Aorta (tissue), 5 donors: ENCODE measurements at places on chromosomes 16 and 17. TPM values are rescaled to one million over a fixed set of nuclear protein-coding genes. Genes with fewer than 3 reads are reported as not detected.
A peak's percentile ranks its signal among the peaks of the same experiment; 100 is the strongest.

The CBX8 gene
- 6.2 TPM for total RNA-seq

The MYLK3 gene
- total RNA-seq: 0.54 TPM

The TLCD2 gene
- total RNA-seq: 10.0 TPM

The CTRB1 gene
- total RNA-seq: 3.4 TPM

GRCh38 chr17:42118545-42118944 is 2.6 kb downstream of the KAT2A start:
- DNase-seq: no peak

DNA sequence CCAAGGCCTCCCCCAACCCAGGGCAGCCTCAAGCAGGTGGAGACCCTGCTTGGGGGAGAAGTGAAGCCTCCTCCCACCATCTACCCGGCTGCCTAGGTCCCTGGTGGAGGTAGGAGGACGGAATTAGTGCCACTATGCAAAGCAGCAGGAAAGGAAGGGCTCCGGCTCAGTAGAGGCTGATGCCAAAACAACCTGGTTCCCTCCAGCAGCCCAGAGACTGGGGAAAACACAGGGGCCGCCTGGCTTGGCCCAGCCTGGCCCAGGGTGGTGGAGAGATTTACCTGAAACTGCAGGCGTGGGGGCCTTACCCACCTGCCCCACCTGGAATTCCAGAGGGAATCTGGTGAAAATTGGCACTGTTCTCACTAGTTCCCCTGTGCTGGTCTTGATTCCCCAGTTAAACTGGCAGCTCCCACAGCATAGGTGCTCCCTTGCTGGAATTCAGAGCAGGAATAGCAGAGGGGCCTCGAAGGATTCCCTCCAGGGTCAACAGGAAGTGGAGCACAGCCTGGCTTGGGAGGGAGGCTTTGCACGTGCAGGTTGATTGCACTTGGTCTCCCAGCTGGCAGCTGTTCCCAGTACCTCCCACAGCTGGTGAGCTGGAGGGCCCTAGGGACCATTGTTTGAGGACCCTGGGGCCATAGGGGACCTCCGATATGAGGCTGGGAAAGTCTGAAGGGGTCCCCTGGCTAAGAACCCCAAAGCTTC is 4.5 kb downstream of the CD79B start:
- no peak for DNase-seq

DNA sequence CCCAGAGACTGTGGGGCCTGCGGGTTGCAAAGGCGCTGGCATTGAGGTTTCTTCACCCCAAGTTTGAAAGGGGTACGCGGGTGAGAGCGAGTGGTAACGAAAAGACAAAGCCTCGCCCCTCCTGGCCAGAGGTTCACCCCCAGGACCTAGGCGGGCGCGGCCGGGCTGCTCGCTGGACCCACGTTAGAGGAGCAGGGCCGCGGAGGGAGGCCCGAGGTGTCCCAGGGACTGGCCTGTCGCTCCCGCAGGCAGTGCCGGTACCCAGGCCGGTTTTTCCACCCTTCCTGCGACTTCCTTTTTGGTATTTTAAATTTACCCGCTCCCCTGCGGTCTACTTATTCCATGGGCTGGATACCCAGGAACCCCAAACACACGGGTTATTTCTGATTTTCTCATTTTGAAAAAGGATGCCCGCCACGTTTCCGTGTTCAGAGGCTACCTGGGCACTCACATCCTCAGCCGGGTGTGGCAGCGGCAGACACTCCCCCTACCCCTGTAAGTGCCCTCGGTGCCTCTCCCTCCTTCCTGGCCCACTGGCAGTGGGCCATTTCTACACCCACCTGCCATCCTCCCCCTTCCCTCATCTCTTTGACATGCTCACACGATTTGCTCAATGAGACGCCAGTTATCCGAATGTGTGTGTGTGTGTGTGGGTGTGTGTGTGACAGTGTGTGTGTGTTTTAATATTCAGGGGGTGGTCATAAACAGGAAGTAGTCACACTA is 1.6 kb upstream of the FOXL1 start:
- peak; percentile 78 for DNase-seq

- no peak for DNase-seq
These were observed 71.5 kb upstream of the N4BP1 start for GRCh38 chr16:48681520-48681919.

GRCh38 chr16:84768061-84768807 is 51.6 kb upstream of the CRISPLD2 start:
- DNase-seq: no peak

- DNase-seq: no peak
These were observed 17.2 kb upstream of the UTP6 start for GRCh38 chr17:31918701-31919128.

DNA sequence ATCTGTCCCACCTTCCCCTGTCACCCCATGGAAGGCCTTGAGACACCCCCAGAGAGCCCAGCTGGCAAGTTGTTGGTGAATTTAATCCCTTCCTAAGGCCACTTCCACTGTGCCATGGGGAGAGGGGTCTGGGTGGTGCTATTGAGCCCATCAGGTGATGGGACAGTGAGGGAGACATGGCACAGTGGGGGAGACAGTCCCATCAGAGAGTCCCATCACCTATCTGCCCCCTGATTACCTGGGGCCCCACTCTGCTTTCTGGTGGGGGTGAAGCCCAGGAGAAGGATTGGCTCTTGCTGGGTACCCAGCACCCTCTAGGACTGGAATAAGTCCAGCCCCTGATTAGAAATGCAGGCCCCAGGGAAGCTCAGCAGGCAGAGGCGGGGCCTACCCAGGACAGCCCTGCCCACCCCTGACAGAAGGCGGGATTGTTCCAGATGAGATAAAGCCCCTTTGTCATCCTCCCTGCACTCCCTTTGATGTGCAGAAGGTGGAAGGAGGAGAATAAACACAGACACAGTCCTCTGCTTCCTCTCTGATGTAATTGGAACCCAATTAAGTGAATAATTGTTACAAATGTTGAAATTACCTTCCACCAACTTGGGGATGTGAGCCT is 18.9 kb downstream of the TMEM132E start:
- no peak for DNase-seq

DNA sequence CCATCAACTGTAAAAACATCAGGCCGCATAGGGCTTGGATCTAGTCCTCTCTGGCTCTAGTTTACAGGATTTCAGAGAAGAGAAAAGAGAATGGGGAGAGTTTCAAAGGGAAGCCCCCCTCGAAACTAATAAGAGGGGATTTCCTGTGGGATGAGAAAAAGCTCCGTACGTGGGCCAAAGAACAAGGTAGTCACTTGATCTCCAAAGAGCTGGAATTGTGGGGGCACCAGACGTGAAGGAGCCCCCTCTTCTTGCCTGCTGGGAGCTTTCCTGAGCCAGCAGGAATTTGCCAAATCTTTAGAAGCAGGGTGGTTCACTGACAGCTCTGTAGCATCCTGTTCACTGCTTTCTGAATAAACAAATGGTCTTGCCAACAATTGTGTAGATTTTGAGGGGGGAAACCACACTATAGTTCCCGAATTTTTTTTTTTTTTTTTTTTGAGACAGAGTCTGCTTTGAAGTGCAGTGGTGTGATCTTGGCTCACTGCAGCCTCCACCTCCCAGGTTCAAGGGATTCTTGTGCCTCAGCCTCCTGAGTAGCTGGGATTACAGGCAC is 7.0 kb upstream of the TMIGD1 start:
- DNase-seq: no peak

DNA sequence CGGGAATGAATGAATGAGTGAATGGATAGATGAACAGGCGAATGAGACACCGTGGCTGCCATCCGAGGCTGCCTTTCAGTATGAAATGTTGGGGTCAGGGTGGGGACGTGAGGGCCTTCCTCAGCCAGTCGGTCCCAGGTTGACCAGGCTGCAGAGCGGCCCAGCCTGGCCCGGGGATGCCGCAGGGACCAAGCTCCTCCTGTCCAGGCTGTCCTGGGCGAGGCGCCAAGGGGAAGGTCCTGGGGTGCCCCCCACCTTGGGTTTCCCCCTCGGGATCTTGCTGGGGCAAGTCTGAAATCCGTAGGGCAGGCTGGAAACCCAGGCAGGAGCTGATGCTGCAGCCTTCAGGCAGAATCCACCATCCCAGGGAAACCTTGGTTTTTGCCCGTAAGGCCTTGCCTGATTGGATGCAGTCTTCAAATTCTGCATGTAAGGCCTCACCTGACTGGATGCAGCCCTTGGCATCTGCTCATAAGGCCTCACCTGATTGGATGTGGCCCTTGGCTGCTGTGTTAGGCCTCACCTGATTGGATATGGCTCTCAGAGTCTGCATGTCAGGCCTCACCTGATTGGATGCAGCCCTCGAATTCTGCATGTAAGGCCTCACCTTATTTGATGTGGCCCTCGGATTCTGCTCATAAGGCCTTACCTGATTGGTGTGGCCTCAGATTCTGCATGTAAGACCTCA is 61.7 kb upstream of the ZNF469 start:
- DNase-seq: no peak

GRCh38 chr16:15605839-15606517 is 37.0 kb downstream of the MARF1 start:
- DNase-seq: no peak

DNA sequence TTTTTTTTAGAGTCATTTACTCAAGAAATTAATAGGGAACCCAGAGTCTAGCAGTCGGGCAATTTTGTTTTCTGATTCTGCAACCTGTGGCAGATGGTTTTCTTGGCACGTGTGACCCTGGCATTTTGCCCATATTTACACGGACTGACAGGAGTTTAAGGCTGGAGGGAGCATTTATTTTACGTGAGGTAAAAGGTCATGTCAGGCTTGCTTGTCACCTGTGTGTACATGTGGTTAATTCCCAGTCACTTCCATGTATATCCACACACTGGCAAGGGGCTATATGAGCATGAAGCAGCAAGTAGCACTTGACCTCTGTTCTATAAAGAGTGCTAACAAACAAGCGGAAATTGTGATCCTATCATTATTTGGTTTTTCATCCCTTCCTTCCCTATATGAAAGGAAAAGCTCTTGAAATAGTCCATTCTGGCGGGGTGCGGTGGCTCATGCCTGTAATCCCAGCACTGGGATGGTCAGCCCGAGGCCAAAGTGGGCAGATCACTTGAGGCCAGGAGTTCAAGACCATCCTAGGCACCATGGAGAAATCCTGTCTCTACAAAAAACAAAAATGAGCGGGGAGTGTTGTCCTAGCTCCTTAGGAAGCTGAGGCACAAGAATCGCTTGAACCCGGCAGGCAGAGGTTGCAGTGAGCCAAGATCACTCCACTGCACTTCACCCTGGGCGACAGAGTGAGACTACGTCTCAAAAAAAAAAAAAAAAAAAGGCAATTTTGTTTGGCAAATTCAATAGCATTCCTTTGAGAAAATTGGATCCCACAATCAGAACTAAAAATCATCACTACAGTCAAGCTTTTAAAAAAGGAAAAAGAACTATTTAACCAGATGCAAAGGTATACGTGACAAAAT is 2.1 kb downstream of the SPAG9 start:
- DNase-seq: peak; percentile 44

DNA sequence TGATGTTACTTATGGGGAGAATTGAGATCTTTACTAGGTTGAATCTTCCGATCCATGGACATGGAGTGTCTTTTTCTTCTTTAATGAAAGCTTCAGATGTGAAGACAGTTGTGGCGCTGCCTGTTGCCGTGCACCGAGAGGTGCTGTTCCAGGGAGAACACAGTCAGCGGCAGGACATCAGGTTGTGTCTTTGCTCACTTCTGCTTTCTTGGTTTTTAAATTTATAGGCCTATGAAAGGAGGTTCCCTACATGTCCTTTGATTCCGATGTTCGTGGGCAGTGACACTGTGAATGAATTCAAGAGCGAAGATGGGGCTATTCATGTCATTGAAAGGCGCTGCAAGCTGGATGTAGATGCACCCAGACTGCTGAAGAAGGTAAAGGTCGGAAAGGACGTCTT is 49.8 kb downstream of the SEC14L1 start:
- DNase-seq: no peak

GRCh38 chr17:35740997-35741931 is 9.8 kb downstream of the RASL10B start:
- DNase-seq: no peak

GRCh38 chr16:81431554-81432353 is 12.9 kb upstream of the CMIP start:
- DNase-seq: peak; percentile 78

- DNase-seq: no peak
These were observed 16.9 kb downstream of the MAP3K3 start for GRCh38 chr17:63639125-63639524.
